ENCODE measurements at places on chromosomes 3 and 15. TPM values are rescaled to one million over a fixed set of nuclear protein-coding genes. Genes with fewer than 3 reads are reported as not detected.

LHFPL4 gene
- under 0.01 TPM for total RNA-seq

FBXO40 gene
- total RNA-seq, result not detected

GHSR gene
- total RNA-seq, result not detected

SLC38A3 gene
- total RNA-seq, result 0.11 TPM

EFHB gene
- total RNA-seq, result 4.2 TPM

CLDN1 gene
- 2.7 TPM for total RNA-seq

SLC9A9 gene
- 24.3 TPM for total RNA-seq
